ENCODE measurements at places on chromosomes 6 and 20.

- no peak for DNase-seq
Observed at GRCh38 chr6:10621213-10621612, 73.2 kb downstream of the C6orf52 start.

- DNase-seq, result no peak
Observed at GRCh38 chr6:138480279-138480949, 18.9 kb downstream of the NHSL1 start.

- DNase-seq, result no peak
Observed at GRCh38 chr6:75149696-75150095, 56.2 kb downstream of the COL12A1 start.

DNA sequence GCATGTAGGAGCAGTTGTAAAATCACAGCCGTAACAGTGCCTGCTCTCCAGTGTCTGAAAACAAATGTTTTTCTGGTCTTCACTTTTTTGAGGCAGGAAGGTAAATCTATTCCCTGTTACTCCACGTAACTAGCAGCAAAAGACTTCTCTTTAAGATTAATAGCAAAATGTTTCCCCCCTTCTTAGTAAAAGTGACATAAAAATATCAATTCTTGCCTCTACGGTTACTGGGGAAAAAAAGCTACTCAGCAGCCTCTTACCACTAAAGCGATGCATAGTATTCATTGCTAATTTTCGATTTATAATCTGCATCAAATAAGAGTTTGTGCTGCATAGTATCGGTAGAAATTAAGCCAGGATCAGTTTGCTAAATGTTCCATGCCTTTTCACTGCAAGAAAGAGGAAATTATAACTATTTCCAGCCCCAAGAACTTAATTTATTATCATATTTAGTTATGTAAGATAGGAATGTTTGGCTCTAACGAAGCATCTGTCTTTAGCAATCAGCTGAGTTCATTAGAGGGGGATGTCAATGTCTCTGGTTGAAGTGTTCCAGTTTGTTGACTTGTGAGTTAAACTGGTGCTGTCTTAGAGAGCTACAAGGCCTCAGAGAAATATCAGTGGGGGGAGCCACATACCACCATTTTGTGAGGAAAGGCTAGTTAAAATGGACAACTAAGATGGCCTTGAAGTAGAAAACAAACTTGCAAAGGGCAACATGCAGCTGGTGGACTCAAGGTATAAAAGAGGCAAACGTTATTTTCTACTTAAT, 617 bp upstream of the TSPYL1 start:
- peak; percentile 27 for DNase-seq

- no peak for DNase-seq
Observed at GRCh38 chr6:54778731-54779130, 67.8 kb upstream of the FAM83B start.

DNA sequence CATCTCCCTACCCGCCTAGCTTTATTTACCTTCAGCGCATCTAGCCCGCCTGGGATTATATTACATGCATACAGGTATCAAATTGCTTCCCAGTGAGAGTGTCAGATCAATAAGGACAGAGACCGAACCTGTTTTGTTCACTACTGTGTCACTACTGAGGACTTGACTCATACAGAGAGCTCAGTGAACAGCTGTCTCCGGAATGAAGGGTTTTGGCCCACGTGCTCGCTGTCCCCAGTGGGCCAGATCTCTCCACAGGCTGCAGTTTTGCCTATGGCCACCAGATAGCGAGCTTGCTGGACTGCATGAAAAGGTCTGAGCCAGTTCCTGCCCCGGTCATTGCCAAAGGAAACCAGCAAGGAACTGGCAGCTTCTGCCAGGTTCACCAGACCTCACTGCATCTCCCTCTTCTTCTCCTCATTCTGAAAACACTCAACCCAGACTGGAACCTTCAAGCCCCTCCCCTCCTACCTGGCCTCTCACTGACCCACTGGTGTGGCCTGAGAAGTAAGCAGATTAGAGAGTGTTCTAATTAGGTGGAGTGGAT, 150.8 kb downstream of the ZMYND8 start:
- peak; percentile 48 for DNase-seq

GRCh38 chr20:32124916-32125454, 15.5 kb downstream of the TM9SF4 start:
- DNase-seq, result no peak

GRCh38 chr6:80425089-80425823, 318.8 kb downstream of the BCKDHB start:
- no peak for DNase-seq

GRCh38 chr20:10940941-10941340, 267.1 kb upstream of the JAG1 start:
- DNase-seq, result no peak

- DNase-seq, result no peak
Observed at GRCh38 chr20:35305682-35306556, 13.7 kb upstream of the FAM83C start.

- no peak for DNase-seq
Observed at GRCh38 chr6:34248198-34248726, 544 bp downstream of the SMIM29 start.

GRCh38 chr20:13545790-13546189, 92.9 kb downstream of the TASP1 start:
- DNase-seq, result no peak

GRCh38 chr6:110180228-110181008, at the start of gene CDC40:
CDC40 (plus strand) TSS chr6:110180427; CDS start chr6:110180445, 18 bp downstream.
- peak; percentile 85 for DNase-seq

DNA sequence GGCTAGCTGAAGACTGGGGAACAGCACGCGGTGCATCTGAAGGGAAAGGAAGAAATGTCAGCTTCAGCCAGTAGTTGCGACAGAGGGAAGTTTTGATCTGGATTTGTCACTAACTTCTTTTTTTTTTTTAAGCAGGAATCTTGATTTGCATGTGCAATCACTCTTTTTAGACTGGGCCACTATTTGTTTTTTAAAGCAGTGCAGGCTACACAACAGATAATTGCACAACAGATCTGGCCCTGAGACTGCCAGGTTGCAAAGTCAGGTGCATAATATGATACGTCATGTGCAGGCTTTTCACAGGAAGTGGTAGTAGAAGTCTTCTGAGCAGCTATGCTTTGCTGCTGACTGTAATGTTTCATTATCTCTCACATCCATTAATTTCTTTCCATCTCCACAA, 13.5 kb downstream of the PFDN4 start:
- no peak for DNase-seq

DNA sequence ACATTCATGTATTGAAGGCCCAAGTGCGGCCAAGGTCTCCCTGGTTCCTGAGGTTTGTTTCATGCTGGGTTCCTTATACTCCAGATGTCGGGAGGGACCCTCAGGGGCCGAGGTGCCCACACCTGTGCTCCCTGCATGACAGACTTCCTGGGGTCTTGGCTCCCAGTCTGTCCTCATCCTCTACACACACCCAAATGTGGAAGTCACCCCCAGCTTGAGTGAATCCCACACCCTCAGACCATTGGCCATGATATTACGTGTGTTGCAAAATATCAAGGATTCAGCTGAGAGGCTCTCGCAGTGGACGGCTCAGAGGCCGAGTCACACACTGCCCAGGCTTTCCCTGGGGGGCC, 82.2 kb upstream of the DUSP22 start:
- DNase-seq, result no peak

DNA sequence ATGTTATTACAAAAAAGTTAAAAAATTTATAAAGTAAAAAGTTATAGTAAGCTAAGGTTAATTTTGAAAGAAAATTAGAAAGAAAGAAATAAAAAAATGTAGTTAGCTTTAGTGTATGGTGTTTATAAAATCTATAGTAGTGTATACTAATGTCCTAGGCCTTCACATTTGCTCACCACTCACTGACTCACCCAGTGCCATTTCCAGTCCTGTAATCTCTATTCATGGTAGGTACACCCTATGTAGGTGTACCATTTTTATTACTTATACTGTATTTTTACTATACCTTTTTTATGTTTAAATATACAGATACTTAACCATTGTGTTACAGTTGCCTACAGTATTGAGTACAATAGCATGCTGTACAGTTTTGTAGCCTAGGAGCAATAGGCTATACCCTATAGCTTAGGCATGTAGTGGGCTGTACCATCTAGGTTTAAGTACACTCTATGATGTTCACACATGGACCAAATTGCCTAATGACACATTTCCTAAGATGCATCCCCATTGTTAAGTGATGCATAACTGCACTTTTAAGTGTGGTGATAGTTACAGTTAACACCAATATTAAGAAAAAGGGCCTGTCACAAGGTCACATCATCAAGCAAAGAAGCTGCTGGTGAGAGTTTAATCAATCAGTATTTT, 8.0 kb downstream of the CD2AP start:
- DNase-seq, result no peak

- no peak for DNase-seq
Observed at GRCh38 chr6:24796616-24797290, 2.0 kb downstream of the ARMH2 start.

- DNase-seq, result no peak
Observed at GRCh38 chr6:139686308-139686707, 311.9 kb upstream of the CITED2 start.

- DNase-seq, result no peak
Observed at GRCh38 chr20:34871320-34871926, 1.2 kb downstream of the GGT7 start.

GRCh38 chr6:527989-528673, 128.8 kb downstream of the HUS1B start:
- no peak for DNase-seq

- DNase-seq, result no peak
Observed at GRCh38 chr6:10949579-10950490, 63.0 kb downstream of the SYCP2L start.

- DNase-seq, result peak; percentile 79
Observed at GRCh38 chr6:37536491-37537190, 36.9 kb upstream of the CCDC167 start.

GRCh38 chr6:5632348-5632935, 371.1 kb downstream of the FARS2 start:
- DNase-seq, result no peak

DNA sequence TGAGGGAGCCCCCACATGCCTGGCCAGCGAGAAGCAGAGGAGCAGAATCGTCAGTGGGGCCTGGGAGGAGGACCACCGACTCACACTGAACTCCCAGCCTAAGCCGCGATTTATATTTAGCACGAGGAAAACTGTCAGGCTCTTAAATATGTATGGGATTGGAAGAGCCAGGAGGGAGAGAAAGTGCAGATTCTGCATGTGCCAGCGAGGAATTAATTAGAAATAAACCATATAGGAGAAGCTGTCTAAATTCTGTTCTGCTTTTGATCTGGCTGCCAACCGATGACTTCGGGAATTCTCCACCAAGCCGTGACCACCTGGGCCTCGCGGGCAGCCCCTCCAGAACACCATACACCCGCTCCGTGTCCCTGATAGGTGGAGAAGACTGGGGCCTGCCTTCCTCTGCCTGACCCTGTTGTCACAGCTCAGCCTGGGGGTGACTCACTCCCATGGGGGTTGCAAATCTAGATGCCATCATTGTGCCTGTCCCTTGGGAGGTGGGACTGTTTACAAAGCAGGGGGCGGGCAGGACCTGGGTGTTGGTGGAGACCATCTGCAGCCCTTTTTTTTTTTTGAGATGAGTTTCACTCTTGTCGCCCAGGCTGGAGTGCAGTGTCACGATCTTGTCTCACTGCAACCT, 91.1 kb upstream of the PMEPA1 start:
- no peak for DNase-seq

DNA sequence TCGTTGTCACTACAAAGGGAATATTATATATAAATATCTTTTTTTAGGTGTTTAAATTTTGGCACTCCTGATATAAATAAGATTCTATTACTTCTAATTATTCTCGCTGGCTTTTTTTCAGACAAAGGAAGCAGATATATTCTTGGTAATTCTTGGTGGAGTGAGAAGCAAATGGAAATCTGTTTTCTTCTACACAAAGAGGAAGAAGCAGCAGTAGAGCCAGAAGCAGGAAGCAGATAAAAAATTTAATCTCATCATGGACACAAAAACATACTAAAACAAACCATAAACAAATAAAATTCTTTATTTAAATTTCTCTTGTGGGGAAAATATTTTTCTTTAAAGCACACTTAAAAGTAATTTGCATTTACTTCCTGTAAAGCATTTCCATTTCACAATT, 3.7 kb upstream of the KIAA0319 start:
- no peak for DNase-seq

- DNase-seq, result no peak
Observed at GRCh38 chr6:158460602-158461169, 99.2 kb upstream of the TMEM181 start.

DNA sequence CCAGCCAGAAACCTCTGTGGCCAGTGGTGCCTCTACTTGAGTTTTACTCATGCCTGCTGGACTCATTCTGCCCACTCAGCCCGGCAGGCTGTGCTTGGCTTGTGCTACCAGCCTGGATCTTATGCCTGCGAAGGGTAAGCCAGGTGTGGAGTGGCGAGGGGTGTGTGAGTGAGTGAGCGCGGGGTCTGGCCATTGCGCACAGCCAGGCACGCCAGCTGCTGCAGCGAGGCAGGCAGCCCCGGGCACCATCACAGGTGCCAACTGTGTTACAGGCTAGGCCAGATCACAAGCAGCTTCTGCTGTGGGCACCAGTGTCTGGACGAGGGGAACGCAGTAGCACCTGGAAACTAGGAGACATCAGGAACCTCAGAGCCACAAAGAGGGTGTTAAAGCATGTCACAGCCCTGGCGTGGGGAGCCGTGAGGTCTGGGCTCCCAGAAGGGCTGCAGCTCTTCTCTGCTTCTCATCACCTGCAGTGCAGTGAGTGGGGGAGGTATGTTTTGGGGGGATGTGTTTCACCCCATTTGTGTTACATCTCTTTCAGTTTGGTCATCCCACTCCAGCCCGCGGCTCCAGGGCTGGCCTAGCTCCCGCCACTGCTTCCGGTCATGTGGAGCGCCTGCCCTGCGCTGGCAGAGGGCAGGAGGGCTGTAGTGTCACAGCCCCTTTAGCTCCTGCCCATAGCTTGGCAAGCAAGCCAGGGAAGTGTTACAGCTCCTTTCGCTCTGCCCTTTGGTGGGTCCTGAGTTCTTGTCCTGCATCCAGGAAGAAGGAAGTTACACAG, 379.7 kb upstream of the IMPG1 start:
- DNase-seq, result no peak
